ENCODE measurements at places on chromosomes 2 and 18.

GRCh38 chr2:109560265-109560664 lies 53.5 kb downstream of the SEPTIN10 start:
- DNase-seq = no peak

- no peak for DNase-seq
These were observed 126.1 kb downstream of the NCK2 start for GRCh38 chr2:105870858-105871257.

DNA sequence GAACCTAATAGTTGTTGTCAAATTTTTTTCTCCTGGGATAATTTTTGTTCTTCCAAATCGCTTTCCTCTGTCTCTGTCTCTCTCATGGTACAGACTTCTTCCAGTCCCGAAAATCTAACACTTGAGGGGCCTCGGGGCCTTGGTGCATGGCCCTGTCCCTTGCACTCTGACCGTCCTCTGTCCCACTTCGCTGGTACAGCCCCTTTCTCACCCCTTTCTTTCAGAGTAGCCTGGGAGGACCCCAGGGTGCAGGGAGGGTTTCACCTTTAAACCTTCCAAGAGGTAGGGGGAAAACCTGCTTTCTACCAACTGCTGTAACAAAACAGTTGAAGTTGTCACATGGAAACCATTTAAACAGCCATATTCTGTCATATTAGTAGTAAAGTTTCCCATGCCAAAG lies 22.2 kb upstream of the FAHD2A start:
- DNase-seq = no peak

- no peak for DNase-seq
These were observed 6.6 kb upstream of the RPL37A start for GRCh38 chr2:216491793-216492596.

GRCh38 chr2:41859615-41860514 lies 188.0 kb upstream of the PKDCC start:
- no peak for DNase-seq

All from midbrain (tissue), 1 donor.